ENCODE measurements at places on chromosomes 16 and 17. TPM values are rescaled to one million over a fixed set of nuclear protein-coding genes. Genes with fewer than 3 reads are reported as not detected.

DNA sequence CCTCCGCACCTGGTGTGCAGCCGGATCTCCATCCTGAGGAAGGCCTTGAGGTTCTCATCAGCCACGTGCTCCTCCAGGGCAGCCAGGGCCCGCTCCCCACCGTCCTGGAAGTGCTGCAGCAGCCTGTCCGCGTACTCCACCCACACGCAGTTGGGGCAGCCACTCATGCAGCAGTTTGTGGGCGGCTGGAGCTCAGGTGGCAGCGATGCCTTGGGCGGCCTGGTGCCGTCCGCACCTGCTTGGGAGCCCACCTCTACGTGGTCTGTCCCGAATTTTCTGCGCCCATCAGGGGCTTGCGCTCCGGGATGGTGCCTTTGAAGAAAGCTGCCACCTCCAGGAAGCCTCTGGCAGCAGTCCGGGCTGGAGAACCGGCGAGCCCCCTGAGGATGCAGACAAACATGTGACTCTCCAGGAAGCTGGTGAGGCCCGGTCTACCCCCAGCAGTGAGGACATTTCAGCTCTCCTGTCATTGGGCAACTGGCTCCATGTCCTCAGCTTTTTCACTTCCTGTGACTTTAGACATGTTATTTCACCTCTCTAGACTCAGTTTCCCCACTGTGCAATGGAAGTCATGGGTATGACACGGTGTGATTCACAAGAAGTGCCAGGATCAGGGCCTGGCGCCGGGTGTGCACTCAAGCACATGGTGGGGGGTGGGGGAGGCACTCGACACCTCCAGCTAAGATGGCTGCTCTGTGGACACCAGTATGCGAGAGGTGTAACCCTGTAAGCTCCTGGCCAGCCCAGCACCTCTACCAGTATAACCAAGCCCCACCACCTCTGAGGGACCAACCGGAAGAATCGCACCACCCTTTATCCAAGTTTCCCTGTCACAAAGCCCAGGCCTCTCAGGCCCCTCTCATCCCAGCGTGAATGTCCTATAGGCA, 957 bp downstream of the OXLD1 start:
- DNase-seq, result no peak

DNA sequence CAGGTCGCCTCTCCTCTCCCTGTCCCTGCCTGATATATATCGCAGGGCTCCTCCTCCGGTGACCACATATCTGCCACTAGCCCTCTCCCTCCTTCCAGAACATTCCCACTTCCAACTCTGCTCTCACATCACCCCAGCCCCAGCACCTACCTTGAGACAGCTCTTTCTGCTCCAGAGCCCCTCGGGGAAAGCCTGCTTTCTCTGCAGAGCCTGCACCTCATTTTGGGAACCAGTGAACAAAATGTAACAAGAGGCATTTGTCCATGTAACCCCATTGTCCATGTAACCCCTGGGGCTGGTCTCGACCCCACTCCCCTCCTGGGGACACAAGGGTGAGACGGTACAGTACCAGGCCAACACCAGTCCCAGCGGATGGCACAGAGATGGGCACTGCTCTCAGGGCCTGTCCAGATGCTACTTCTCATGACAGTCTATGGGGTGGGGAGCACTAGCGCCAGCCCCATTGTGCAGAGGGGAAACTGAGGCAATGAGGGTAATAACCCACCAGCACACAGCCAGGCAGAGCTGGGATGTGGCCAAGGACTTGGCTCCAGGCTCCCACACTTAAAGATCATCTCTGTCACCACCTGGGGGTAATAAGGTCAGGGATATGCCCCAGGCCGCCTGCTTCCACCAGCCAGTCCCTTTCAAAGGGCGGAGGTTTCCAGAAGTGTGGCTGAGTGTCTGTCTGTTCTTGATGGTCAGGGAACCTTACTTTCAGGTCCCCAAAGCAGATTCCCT, 42.9 kb downstream of the TBC1D16 start:
- DNase-seq, result no peak

DNA sequence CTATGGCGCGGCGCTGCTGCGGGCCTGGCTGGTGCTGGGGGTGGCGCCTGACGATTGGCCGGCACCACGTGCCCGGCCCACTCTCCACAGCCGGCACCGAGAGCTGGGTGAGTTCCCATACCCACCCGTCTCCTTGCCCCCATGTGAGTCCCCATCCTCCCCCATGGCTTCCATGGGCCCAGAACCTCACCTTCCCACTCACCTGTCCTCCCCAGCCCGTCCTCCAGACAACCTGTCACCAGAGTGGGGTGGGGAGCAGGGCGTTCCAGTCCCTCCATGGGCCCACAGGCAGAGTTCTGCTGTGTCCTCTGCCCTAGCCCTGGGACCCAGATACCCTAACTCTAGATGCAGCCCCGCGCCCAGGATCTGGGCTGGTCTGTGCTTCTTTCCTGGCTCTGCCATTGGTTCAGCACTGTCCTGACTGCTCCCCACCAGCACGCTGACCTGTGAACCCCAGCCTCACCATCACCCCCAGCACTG, 5.5 kb downstream of the ARMC5 start:
- no peak for DNase-seq

GRCh38 chr17:62882284-62882683, 74.2 kb upstream of the MARCHF10 start:
- no peak for DNase-seq

DNA sequence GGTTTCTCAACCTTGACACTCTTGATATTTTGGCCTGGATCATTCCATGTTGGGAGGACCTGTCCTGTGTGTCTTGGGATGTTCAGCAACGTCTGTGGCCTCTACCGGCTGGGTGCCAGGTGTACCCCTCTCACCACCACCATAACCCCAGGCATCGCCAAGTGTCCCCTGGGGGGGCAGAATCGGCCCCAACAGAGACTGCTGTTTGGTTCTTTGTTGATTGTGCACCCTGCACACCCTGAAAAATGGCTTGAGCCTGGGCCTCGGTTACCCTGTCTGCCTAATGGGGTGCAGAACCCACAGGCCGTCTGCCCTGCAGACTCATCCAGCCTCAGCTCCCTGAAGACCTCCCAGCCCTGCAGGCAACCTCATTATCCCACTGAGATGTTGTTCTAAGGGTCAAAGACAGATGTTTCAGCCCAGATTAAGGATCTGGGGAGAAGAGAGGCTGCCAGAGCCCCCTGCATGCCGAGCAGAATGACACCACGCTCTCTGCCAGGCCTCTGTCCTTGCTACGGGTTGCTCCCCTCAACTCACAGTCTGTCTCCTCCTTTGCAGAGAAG, 9.2 kb downstream of the CACNG1 start:
- DNase-seq, result no peak

DNA sequence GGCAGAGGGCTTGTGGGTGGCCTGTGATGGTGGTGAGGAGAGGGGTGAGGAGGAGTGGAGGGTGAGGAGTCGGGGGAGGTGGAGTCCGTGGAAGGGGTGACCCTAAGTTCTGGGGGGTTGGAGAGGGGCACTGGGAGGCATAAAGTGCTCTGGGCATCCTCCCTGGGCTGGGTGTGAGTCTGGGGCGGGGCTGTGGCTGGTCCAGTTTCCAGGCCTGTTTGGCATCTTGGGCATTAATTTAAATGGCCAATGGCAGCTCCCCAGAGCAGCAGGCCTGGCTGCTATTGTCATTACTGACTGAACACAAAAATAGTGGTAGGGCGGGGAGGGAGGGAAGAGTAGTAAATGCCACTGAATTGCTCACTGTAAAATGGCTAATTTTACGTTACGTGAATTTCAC, 7.7 kb upstream of the ARHGAP23 start:
- no peak for DNase-seq

DNA sequence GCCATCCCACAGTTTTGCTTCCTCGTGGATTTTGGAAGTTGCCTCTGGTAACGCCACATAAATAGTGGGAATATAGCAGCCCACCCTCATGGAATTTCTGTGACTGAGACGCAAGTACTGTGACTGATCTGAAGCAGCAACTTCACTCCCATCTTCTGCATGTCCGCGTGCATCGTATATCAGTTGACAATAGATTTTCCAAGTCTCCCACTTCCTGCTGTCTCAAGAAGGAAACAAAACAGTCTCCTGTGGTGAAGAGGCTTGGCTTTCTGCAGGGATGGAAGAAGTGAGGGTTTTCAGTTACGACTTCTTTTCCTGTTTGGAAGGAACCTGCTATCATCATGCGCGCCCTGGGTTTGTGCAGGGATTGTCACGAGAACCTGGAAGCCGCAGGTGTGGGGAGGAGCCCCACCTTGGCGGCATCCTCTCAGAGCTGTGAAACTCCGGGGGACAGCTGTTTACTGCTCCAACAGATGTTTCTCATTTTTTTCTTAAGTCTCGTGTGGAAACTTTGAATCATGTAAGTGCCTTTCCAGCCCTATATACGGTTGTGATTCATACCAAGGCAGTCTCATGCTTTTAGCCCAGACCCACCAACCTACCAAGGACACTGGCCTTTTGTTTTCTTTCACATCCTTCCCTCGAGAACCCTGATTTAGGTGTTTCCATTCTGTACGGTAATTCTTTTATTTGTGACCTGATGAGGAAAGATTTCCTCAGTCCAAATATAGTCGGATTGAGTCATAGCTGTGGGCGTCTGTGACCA, 57.5 kb downstream of the WIPI1 start:
- no peak for DNase-seq

GRCh38 chr16:23254338-23254737, 47.8 kb upstream of the SCNN1B start:
- no peak for DNase-seq

- DNase-seq, result no peak
Observed at GRCh38 chr16:1075546-1075945, 3.0 kb downstream of the SSTR5 start.

ERAL1 gene
- total RNA-seq, result 40.4 TPM

RPRML gene
- total RNA-seq, result not detected

ZNF23 gene
- 6.1 TPM for total RNA-seq

CDH8 gene
- total RNA-seq, result not detected

KIF2B gene
- total RNA-seq, result not detected
